Stimulated activated CD8-positive, alpha-beta memory T cell treated with anti-CD3 and anti-CD28 coated beads, Interleukin-2, amount 100 ng/mL, for 1 hour (primary cell): ENCODE measurements at places on chromosomes 6 and 20.

DNA sequence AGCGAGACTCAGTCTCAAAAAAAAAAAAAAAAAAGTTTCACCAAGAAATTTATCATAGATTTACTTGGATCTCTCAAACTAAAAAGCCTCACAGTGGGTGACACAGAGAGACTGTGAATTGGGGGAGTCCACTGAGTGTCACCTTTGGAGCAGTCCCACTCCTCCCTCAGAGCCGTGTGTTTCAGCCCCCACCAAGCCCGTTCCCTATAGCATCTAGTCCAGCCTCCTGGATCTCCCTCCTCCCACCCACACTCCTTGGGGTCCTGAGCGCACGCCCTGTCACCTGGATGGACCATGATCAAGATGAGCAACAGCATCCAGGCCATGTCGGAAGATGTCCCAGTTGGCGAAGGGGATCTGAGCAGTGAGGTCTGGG is 422 bp downstream of the NCR3 start:
- DNase-seq: no peak

DNA sequence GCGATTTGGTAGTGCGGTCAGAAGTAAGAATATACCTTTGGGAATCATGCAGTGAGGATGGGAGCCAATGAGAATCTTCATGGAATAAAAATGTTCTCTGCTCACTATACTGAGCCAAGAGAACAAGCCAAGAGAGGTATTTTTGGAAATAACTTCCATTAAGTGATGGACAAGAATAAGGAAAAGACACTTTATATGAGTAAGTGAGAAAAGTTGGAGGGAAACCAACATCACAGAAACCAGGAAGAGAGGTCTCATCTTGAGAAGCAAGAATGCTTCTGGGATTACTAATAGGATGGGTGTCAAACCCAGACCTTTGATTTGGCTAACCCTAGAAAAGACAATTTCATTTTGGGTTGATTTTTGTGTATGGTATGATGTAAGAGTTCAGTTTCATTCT is 181.2 kb upstream of the JAG1 start:
- DNase-seq: no peak

DNA sequence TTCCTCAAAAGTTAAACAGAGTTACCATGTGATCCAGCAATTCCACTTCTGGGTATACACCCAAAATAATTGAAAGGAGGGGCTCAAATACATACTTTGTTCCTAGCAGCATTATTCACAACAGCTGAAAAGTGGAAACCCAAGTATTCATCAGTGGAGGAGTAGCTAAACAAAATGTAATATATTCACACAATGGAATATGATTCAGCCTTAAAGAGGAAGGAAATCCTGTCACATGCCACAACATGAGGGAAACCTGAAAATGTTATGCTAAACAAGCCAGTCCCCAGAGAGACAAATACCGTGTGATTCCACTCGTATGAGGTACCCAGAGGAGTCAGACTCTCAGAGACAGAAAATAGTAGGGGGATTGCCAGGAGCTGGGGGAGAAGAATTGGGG is 44.5 kb downstream of the PXDC1 start:
- DNase-seq: no peak

DNA sequence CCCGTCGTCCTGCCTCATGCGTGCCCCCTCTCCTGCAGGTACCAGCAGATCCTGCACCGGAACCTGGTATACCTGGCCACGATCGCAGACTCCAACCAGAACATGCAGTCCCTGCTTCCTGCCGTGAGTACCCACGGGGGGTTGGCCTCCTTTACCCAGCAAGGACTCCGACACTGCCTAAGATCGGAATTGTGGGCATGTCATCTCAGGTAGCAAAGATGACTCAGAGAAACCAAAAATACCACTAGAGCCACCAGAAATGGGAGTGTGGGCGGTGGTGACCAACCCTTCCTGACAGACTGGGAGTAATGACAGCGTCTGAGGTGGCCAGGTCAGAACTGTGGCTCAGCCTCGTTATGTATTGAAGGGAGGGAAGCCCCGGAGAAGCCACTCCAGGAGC is 16.3 kb downstream of the SS18L1 start:
- DNase-seq: no peak

- DNase-seq: no peak
Measured at GRCh38 chr6:67870321-67870720, 764.8 kb upstream of the ADGRB3 start.
